ENCODE measurements at places on chromosomes 5 and 9.

DNA sequence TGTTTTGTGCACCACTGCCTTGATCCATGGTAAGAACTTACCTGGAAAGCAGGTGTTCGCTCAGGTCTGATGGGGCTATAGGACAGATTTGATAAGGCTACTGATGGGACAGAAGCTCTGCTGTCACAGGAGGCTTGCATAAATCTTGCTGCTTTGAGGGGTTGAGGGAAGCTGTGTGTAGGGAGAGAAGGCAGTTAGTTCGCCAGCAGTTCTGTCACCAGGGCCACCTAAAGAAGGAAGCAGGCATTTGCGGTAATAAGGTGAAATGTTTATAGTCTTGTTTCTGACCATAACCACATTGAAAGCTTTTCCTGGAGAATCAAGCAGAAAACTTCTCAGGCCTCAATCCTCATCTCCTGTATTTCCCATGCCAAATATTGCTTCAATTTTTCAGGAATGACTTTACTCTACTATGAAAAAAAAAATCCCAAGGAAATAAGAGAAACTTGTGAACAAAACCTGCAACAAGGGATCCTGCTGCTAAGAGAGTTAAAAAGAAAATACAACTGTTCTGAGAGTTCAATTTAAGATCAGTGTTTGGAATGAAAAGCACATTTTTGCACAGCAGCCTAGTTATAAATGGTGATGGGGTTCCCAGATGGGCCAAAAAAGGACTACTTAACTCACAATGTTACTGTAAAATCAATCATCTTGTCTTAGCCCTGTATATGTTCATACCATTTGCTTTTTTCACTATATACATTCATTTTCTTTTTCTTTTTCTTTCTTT is 122.0 kb upstream of the RANBP3L start:
- DNase-seq = no peak

- no peak for DNase-seq
Observed at GRCh38 chr5:45264447-45264846, 431.7 kb downstream of the HCN1 start.

- no peak for DNase-seq
Observed at GRCh38 chr5:163730206-163730756, 224.9 kb downstream of the MAT2B start.

DNA sequence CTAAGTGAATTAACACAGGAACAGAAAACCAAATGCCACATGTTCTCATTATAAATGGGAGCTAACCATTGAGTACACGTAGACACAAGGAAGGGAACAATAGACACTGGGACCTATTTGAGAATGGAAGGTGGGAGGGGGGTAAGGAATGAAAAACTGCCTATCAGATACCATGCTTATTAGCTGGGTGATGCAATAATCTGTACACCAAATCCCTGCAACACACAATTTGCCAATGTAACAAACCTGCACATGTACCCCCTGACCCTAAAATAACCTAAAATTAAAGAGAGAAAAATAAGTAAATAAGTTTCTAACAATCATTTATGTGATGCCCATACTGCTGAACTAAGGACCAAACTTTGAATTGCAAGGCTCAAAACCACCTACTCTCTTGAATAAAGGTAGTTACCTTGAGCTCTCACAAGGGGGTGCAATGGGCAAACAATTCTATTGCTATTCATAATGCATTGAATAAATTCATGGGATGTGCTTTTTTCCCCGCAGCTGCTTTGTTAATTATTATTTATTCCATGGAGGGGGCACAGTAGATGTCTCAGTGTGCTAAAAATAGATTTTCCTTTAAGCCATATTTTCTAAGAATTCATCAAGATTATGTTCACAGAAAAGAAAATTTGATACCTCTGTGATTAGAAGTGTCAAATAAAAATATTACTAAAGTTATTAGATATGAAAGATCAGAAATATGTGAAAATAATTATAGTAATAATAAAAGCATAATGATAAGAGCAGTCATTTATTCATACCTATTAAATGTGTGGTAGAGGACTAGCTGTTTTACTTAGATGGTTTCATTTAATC is 76.2 kb upstream of the PTPN3 start:
- DNase-seq = no peak
